ENCODE measurements at places on chromosomes 12 and 14.

DNA sequence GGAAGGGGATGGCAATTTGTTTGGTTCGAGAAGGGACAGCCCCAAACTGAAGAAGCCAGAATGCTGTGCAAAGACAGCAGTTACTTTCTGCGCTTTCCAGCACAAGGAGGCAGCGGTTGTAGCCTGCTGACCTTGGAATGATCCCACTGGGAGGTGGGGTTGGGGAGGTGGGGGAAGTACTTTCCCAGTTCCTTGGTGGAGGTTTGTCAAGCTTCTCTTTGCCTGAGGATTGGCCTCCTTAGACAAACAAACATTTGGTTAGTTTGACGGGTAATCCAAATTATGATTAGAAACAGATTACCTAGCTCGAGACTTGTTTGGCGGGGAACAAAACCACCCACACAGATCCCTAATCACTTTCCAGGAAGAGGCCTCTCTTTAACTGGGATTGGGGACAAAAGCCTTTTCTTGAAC lies 79.1 kb upstream of the EGLN3 start:
- no peak overlapping the region for H3K27ac ChIP-seq
- H3K36me3 ChIP-seq, result no peaks in the 10 kb centered on the region
- H3K4me3 ChIP-seq, result no peak overlapping the region
- no peaks in the 10 kb centered on the region for H3K27me3 ChIP-seq
- DNase-seq, result no peak

DNA sequence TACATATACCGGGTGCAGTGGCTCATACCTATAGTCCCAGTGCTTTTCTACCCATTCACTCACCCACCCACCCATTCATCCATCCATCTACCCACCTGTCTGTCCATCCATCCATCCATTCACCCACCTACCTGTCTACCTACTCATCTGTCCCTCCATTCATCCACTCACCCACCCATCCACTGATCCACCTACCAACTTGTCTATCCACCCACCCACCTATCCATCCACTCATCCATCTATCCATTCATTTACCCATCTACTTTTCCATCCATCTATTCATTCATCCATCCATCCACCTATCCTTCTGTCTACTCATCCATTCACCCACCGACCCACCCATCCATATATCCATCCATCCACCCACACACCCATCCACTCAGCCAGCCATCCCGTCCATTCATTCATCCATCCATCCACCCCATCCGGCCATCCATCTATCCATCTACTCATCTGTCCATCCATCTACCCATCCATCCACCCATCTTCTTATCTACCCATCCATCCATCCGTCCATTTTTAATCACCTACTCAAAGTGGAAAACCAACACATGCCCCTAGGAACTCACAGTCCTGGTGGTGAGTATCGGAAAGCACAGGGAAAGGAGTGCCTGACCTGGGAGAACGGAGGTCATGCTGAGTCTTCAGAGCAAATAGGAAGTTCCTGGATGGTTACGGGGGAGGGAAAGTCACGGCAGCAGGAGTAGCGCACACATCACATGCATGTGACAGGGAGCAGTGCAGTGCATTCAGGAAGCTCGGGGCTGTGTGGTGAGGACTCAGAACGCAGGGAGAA lies 20.0 kb downstream of the DDX51 start:
- no peak for DNase-seq
- H3K27me3 ChIP-seq, result no peaks in the 10 kb centered on the region
- no peaks in the 10 kb centered on the region for H3K4me1 ChIP-seq
- peaks cover 27% of the 10 kb centered on the region for H3K36me3 ChIP-seq
- H3K27ac ChIP-seq, result no peak overlapping the region

DNA sequence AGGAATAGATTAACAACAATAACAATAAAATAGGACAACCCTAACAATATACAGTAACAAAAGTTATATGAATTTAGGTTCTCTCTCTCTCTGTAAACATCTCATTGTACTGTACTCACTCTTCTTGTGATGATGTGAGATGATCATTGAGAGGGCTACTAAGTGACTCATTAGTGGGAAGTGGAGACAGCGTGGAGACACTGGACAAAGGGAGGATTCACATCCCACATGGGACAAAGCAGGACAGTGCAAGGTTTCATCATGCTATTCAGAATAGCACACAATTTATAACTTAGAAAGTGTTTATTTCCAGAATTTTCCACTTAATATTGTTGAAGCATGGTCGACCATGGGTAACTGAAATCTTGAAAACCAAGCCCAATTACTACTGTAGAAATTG lies 26.0 kb upstream of the SPATA7 start:
- no peak for DNase-seq
- H3K4me3 ChIP-seq, result no peak overlapping the region
- H3K36me3 ChIP-seq, result no peaks in the 10 kb centered on the region
- H3K27me3 ChIP-seq, result peaks cover 8% of the 10 kb centered on the region

GRCh38 chr14:92568621-92569479 lies 55.3 kb downstream of the RIN3 start:
- H3K4me3 ChIP-seq, result no peak overlapping the region
- H3K36me3 ChIP-seq, result peaks cover 92% of the 10 kb centered on the region
- peaks cover 15% of the 10 kb centered on the region for H3K4me1 ChIP-seq
- H3K27me3 ChIP-seq, result no peaks in the 10 kb centered on the region

- H3K4me1 ChIP-seq, result peaks cover 7% of the 10 kb centered on the region
- no peak overlapping the region for H3K4me3 ChIP-seq
- H3K36me3 ChIP-seq, result no peaks in the 10 kb centered on the region
- H3K27me3 ChIP-seq, result no peaks in the 10 kb centered on the region
- DNase-seq, result no peak
- no peak overlapping the region for H3K27ac ChIP-seq
These were observed 984.0 kb upstream of the TMEM132C start for GRCh38 chr12:127282786-127283565.

DNA sequence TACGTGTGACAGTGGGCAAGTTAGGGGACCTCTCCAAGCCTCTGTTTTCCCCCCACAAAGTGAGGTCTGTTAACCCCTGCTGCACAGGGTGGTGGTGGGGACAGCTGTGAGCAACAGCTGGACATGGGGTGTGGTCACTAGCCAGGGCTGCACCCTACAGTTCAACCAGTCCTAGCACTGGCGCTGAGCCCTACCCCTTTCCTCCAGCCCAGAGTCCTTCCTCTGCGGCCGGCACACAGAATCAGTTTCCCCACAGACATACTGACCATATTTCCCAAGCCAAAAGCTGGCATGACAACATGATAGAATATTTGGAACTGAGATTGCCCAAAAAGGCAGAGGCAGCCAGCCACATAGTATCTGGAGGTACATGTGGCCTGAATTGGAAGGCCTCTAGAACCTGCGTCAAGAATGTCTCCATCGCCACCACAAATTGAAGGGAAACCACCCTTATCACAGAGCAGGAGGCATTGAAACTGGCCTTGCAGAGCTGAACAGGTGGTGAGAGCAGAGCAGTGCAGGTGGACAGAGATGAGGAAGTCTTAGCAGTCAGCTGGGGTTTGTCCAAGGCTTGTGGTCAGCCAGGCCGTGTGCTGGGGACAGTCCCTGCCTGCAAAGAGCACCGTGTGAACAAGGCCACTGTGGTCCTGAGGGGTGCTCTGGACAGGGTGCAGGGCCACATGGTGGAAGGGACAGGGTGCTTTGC lies 21.2 kb downstream of the DEGS2 start:
- no peak overlapping the region for H3K27ac ChIP-seq
- H3K36me3 ChIP-seq, result peaks cover 54% of the 10 kb centered on the region
- no peak for DNase-seq
- H3K4me1 ChIP-seq, result no peaks in the 10 kb centered on the region
- H3K27me3 ChIP-seq, result no peaks in the 10 kb centered on the region

DNA sequence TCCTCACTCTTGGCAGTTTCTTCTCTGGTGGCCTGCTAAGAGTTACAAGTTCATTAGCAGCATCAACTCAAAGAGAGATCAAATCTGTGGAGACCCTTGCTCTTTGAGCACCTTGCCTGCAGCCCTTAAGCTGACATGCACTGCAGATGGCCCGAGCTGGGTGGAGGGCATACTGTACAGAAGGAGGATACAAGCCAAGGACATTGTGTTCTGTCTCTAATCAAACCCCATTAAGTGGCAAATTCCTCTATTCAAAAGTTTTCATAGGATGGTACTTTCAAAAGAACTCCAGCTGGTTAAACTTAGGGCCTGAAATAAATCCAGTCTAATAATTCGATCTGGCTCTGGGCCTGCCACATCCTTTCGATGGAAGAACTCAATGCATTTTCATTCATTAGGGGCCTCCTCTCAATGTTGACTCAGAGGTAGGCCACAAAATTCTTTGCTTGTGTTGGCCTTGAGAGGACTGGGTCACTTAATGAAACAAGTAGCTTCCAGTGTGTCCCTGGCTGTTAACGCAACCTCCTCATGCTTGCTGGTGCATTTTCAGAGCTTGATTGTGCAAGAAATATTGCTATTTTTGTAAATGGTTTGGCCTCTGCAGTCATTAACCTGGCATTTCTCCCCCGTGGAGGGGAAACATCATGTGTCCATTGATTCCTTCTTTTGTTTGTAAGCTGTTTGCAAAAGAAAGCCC lies 318.2 kb downstream of the NUAK1 start:
- no peaks in the 10 kb centered on the region for H3K27me3 ChIP-seq
- no peaks in the 10 kb centered on the region for H3K36me3 ChIP-seq

GRCh38 chr14:52370406-52370935 lies 56.4 kb downstream of the PTGER2 start:
- H3K4me1 ChIP-seq, result no peaks in the 10 kb centered on the region
- peaks cover 36% of the 10 kb centered on the region for H3K27me3 ChIP-seq
- no peak overlapping the region for H3K27ac ChIP-seq

DNA sequence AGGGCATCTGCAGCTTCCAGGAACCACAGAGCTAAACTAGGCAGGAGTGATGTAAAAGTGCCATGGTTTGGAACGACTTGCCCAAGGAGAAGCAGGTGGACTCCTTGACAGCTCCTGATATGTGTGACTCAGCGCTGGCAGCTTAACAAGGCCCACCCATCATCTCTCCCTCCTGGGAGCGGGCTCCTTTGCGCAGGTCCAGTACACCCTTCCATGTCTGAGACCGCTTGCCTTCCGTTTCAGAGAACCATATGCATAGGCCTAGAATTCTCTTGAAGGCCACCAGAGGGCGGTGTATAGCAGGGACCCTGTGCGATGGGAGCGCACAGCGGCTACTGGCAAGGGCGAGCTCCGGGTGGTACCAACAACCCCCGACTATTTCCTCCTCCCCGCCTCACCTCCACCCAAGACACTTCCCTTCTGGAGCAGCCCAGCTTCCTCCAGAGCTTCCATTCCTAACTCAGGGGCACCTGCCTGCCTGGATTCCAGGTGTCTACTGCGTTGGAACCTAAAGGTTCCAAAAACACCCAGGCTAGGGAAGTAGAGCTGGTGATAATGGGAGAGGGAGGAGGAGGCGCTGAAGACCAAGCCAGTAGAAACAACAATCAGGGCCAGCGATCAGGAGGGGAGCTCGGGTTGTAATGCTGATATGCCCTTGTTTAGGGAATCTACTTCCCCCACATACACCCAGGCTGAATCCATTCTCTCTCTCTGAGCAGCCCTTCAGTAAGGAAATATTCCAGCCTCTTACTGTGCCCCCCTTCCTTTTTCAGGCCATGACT lies 6.3 kb downstream of the DHH start:
- peak overlapping the region; percentile 50 for H3K4me3 ChIP-seq
- H3K27ac ChIP-seq, result no peak overlapping the region
- peaks cover 65% of the 10 kb centered on the region for H3K27me3 ChIP-seq
- H3K36me3 ChIP-seq, result no peaks in the 10 kb centered on the region
- peaks cover 39% of the 10 kb centered on the region for H3K4me1 ChIP-seq
- DNase-seq, result peak; percentile 77

GRCh38 chr14:74476107-74476506 lies 17.0 kb downstream of the NPC2 start:
- H3K4me1 ChIP-seq, result peaks cover 5% of the 10 kb centered on the region
- peaks cover 72% of the 10 kb centered on the region for H3K36me3 ChIP-seq
- no peak overlapping the region for H3K4me3 ChIP-seq
- no peaks in the 10 kb centered on the region for H3K27me3 ChIP-seq
- DNase-seq, result no peak
- no peak overlapping the region for H3K27ac ChIP-seq

DNA sequence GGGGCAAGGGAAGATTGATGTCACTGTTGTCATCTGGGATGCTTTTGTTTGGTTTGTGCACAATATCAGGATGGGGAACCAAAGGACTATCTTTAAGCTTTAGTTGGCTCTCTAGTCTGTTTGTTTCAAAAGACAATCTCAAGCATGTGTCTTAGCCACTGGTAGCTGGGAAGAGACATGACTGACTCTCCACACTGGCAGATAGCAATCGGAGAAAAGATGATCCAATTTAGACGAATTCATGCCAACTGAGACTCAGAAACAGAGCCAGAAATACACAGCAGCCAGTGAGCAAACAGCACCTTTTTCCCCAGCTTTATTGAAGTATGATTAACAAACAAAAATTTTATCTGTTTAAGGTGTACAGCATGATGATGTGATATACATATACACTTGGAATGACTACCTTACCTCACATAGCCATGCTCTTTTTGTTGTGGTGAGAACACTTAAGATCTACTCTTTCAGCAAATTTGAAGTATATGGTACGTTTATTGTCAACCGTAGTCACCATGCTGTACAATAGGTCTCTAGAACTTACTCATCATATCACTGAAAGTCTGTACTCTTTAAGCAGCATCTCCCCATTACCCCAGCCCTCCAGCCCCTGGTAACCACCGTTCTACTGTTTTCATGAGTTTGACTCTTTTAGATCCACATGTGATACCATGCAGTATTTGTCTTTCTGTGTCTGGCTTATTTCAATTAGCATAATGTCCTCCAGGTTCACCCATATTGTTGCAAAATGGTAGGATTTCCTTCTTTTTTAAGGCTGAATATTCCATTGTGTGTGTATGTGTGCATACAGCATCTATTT lies 50.6 kb downstream of the DUSP16 start:
- no peaks in the 10 kb centered on the region for H3K36me3 ChIP-seq
- DNase-seq, result no peak
- no peak overlapping the region for H3K27ac ChIP-seq

DNA sequence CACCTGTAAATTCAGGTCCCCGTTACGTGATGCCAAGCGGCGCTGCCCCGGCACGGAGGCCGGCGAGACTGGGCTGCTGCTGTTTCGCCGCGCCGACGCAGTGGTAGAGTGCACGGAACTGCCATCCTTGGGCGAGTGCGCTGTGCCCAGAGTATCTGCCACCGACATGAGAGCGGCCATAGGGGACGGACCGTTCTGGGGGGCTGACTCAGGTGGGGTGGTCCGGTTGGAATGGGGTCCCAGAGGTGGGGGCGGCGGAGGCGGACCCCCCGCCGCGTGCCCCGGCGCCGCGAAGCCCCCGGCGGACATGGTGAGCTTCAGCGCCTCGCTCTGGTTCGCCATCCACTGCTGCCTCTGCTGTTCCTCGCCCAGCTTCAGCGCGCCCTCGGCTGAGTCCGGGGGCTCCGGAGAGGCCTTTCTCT lies 2.8 kb downstream of the IRF2BPL start:
- no peak overlapping the region for H3K27ac ChIP-seq
- peaks cover 31% of the 10 kb centered on the region for H3K4me1 ChIP-seq
- no peaks in the 10 kb centered on the region for H3K27me3 ChIP-seq
- H3K4me3 ChIP-seq, result no peak overlapping the region

- H3K4me1 ChIP-seq, result no peaks in the 10 kb centered on the region
- no peak for DNase-seq
- no peak overlapping the region for H3K27ac ChIP-seq
- no peaks in the 10 kb centered on the region for H3K27me3 ChIP-seq
- H3K36me3 ChIP-seq, result no peaks in the 10 kb centered on the region
These were observed 72.9 kb upstream of the KRAS start for GRCh38 chr12:25323581-25323982.
